Sigmoid colon (tissue), 7 donors: ENCODE measurements at places on chromosomes 2 and 18.

DNA sequence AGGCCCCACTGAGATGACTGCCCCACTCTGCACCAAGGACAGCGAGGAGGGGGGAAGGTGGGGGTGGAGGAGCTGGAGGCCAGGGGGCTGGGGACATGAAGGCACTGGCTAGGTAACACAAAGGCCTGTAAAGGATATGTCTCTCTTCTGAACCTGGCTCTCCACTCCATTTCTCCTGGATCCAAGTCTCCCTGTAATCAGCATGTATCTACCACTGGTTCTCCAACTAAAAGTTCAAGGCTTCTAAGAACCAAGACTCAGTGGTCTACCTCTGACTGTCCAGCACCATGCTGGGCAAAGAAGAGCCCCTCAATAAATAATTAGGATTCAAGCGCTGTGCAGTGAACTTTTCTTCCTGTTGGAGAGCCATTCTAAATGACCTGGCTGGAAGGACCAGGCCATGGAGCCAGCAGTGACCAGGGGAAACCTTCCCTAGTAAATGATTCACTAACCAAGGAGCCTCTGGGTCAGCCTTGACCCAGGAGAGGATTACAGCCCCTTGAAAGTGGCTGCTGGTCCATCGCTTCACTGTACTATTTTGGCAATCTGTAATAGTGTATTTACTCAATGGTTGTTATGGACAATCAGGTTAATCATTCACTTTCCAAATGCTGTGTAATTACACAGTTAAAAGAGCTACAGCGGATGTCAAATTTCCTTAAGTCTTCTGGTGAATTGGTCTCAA, 73.2 kb downstream of the BCL11A start:
- no peak for DNase-seq

DNA sequence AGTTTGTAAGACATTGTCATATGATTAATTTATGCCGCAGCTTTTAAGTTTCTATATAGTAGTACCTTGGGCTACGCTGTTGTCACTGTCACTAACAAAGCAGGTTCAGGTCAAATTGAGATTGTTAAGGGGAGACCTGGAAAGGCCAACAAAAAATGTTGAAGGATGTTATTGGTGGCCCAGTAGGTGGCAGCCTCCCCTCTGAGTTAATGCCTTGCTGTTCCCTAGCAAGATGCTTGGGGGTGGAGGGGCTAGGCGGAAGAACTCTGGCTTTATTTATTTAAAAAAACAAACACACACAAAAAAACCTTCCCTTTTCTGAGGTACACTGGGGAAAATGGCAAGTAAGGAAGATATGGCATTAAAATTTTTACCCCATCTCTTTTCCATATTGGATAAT, 128.3 kb upstream of the ATP5MC3 start:
- DNase-seq, result no peak

DNA sequence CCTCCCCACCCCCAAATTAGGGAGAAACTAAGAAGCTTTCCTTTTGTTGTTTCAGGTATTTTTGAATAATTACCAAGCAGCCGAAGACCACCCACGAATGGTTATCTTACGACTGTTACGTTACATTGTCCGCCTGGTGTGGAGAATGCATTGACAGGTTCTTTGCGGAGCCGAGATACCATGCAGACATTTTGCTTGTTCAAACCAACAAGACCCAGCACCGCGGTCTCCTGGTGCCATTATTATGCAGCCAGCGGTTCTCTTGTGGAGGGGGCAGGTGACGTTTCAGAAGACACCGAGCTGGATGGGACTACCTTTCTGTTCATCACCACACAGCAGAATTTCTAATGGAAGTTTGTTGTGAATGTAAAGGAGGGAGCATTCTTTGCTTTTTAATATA, 43.4 kb downstream of the BCL2L11 start:
- DNase-seq, result no peak

GRCh38 chr2:234823877-234824376, 127.9 kb upstream of the SH3BP4 start:
- peak; percentile 75 for DNase-seq

DNA sequence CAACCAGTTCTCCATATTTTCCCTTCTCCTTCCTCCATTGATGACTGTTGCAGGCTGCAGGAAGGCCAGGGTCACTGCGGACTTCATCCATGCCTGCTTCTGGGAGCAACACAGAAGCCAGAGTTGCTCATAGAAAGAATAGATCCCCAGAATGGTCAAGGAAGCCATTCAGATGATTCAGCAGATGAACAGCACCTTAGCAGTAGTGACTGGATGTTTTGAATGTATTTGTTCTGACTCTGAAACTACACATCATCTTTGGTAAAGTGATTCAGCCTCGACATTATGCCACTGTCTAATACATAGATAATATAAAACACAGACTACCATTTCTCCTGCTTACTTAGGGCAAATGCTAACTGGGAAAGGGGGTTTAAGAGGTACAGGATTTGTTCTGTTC, 411.6 kb downstream of the RND3 start:
- DNase-seq, result no peak

DNA sequence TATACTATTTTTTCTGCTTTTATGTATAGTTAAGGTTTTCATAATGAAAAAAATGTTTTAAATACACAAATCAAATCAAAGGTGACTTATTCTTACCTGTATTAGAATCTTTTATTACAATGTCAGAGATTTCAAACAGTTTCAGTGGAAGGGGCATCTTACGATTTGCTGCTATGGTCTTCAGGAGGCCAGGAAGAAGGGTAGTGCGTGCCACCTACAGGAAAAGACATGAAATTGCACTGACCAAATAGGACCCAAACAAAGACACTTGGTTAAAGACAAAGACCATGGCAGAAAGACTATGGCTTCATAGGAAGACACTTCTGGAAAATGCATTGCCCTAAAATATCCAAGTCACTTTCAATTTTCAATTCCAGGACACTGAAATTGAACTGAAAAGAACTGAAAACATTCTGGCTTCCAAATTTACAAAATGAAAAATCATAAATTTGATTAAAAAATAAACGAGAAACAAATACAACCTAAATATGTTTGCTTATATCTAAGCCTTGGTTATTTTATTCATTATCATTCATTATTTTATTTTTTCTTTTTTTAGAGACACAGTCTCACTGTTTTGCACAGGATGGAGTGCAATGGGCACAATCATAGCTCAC, 42.1 kb downstream of the FARSB start:
- DNase-seq, result no peak

GRCh38 chr2:28751956-28752630, 463 bp downstream of the PPP1CB start:
- peak; percentile 74 for DNase-seq

GRCh38 chr2:151097895-151098294, 163.8 kb downstream of the RBM43 start:
- no peak for DNase-seq

GRCh38 chr2:82852787-82853186, 1606.3 kb downstream of the SUCLG1 start:
- DNase-seq, result no peak

- DNase-seq, result no peak
Observed at GRCh38 chr2:197274349-197274748, 36.2 kb downstream of the ANKRD44 start.

DNA sequence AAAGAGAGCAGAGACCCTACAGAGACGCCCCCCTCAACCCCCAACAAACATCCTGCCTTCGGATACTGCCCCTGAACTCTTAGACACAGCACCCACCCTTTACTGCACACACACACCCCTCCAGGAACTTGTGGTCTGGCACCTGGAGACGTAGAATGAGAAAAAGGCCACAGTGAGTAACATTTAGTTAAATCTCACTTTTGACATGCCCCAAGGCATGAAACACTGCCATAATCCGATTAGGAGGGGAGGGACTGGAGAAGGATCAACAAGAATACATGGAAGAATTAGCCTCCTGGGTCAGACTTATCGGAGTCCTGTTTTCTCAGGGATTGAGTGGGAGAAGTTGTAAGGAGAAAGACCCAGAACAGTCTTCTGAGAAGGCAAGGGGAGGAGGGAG, 4.1 kb downstream of the CDK5R2 start:
- DNase-seq, result no peak

GRCh38 chr2:74551530-74551929, 2.2 kb downstream of the LOXL3 start:
- no peak for DNase-seq

GRCh38 chr2:147438882-147439281, 405.9 kb upstream of the ACVR2A start:
- DNase-seq, result no peak

- DNase-seq, result no peak
Observed at GRCh38 chr2:85019121-85019520, 48.2 kb downstream of the KCMF1 start.

- DNase-seq, result no peak
Observed at GRCh38 chr2:85309699-85310321, 18.0 kb downstream of the TGOLN2 start.

DNA sequence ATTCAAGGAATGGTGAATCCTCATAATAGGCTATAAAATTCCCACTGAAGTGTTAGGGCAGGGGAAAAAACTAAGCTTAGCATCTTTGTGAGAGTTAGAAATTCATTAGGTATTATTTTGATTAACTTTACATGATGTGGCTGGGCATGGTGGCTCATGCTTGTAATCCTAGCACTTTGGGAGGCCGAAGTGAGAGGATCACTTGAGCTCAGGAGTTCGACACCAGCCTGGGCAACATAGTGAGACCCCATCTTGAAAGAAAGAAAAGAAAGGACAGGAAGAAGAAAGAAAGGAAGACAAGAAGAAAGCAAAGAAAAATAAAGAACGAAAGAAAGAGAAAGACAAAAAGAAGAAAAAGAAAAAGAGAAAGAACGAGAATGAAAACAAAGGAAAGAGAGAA, 40.0 kb downstream of the SNRPD1 start:
- no peak for DNase-seq

DNA sequence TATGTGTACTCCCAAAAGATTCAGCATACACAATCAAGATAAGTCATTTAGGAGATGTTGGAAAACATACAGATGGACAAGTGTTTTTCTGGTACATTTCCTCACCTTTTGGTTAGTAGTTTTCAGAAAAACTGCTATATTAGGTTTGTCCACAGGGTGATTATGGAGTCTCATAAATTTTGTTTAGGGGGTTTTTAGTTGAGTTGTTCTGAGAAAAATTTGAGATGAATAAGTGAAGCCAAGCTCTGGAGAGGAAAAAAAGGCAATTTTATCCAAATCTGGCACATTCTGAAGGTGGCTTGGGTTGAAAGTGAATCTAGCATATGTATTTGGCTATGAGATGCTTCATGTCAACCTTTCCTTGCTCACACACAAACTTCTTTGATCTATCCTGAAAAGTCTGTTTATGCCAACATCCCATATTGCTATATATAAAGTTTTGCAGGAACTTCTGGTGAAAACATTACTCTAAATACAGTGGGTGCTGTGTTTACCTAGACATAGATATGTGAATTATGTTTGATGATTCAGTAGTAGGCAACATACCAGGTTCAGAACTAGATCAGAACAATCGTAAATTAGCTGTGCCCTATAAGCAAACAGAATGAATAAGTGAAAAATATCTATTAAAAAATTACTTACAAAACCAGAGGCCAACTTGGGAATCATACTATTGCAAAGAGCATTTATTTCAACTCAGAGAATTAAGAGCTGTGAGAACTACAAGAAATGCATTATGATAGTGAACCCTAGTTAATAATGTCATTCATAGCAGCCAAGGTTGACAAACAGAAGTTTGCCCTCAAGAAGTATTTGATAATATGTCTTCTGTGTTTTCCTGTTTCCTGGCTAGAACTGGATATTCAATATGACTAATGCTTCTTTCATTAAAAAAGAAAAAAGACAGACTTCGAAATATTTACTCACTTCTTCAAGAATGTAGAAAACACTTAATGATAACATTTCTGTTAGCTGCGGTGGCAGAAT, 552.0 kb downstream of the IRS1 start:
- no peak for DNase-seq

DNA sequence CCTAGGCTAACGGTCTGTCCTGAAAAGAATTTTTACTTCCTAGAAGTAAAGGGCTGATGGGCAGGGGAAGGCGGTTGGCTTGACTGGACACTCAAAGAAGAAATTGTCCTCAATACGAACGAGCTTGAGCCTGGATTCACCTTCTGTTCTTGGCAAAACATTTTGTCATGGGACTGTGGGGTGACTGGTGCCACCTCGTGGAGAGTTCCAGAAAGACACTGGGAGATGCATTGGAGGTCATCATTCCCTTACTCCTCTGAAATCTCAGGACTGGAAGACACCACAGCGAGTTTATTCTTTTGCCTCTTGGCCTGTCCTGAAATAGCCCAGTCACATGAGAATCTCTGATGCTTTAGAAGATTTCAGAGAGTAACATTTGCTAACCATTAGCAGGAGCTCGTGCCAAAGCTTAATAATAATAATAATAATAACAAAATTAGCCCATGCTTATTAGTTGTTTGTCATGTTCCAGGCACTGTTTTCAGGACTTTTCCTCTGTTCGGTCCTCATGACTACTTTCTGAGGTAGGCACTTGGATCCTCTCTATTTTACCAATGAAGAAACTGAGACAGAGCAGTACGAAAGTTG, 44.5 kb downstream of the TMEM182 start:
- DNase-seq, result peak; percentile 84

DNA sequence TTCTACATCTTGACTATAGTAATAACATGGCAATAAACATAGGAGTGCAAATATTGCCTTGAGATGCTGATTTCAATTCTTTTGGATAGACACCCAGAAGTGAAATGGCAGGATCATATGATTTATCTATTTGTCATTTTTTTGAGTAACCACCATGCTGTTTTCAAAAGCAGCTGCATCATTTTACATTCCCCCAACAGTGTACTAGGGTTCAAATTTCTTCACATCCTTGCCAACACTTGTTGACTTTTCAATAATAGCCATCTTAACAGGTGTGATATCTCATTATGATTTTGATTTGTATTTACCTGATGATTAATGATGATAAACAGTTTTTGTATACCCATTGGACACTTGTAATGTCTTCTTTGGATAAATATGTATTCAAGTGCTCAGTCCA, 90.8 kb downstream of the STRADB start:
- DNase-seq, result no peak

GRCh38 chr2:241363426-241363825, 7.3 kb downstream of the FARP2 start:
- DNase-seq, result no peak

DNA sequence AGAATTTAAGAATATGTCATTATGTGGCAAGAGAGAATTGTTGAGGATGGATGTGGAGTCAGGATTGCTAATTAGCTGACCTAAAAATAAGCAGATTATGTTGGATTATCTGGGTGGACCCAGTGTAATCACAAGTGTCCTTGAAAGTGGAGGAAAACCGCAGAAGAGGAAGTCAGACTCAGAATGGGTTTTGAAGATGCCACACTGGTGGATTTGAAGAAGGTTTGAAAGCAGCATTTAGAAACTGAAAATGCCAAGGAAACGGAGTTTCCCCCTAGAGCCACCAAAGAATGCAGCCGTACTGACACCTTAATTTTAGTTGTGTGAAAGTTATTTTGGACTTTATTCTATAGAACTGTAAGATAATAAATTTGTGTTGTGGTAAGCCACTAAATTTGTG, 41.6 kb upstream of the DPP10 start:
- no peak for DNase-seq

- DNase-seq, result no peak
Observed at GRCh38 chr2:85248773-85249509, 78.8 kb downstream of the TGOLN2 start.
